ENCODE measurements at places on chromosomes 3 and 15.

DNA sequence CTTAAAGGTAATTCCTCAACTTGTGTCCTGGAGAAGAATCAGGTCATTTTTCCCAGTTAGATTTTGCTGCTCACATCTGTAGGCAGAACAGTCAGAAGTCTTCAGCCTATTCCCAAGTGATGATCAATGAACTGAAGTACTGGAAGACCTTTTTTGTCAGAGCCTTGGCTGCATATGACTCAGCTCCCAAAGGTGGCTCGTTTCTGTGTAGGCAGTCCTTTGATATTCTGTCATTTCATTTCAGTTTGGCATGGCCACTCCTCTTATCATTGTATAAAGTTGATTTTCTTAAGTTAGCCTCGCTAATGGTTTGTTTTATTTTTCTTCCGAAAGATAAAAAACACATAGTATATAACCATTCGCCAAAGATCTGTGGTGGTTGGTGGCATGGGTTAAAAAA lies 90.7 kb downstream of the KLHL25 start:
- DNase-seq = no peak

- DNase-seq = no peak
Observed at GRCh38 chr3:127853681-127854080, 31.4 kb upstream of the MGLL start.

DNA sequence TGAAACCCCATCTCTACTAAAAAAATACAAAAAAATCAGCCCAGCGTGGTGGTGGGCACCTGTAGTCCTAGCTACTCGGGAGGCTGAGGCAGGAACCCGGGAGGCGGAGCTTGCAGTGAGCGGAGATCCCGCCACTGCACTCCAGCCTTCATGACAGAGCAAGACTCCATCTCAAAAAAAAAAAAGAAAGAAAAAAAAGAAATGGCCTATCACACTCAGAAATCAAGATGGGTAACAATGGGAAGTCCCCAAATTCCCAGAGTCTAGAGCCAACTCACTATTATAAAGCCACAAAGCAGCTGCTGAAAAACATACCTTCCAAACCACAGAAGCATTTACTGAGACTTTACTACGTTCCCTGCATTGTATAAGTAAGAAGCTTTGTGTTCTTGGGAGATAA lies 7.5 kb downstream of the HDGFL3 start:
- no peak for DNase-seq

DNA sequence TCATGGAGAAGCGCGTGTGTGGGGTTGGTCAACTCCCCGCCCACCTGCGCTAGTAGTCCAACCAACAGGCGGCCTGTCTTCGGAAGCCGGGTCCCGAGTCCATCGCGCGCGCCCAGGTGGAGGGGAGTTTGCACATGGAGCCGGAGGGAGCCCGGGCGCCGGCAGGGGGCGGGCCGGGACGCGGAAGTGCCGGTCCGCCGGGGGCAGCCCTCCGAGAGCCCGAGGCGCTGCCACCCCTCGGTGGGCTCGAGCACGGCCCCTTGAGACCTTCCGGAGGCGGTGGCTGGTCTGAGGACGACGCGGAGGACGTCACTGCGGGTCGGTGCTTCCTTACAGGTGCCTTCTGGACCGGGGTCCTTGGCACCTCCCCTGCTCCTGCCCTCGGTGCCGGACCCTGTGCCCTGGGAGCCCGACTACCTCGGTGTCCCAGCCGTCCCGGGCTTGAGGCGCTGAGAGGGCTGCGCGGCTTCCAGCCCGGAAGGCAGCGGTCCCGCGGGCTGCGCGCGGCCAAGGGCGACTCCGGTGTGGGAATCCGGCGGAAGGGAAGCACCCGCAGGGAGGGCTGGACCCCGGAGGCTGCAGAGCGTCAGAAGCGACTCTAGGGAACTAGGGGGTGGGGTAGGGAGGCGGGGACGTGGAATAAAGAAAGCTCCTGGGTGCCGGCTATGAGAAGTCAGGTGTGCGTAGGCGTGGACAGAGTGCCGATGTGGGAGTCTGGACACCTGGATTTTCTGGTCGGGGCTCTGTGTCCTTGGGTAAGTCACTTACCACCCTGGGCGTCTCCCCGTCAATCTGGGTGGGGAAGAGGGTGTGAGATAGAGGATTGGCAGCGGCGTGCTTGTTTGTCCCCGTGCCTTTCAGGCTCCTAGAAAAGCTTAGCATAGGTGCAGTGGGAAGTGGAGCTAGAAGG lies 212.3 kb downstream of the FGF12 start:
- DNase-seq = peak; percentile 8

All from germinal center (tissue), 1 donor.